ENCODE measurements at places on chromosomes 4 and X. TPM values are rescaled to one million over a fixed set of nuclear protein-coding genes. Genes with fewer than 3 reads are reported as not detected.

RGN gene
- not detected for total RNA-seq

CHRDL1 gene
- total RNA-seq, result not detected

GPR173 gene
- total RNA-seq, result not detected

DNAJB14 gene
- total RNA-seq, result 20.7 TPM

KLKB1 gene
- total RNA-seq, result not detected

SHROOM4 gene
- not detected for total RNA-seq

ITIH6 gene
- total RNA-seq, result not detected

KIF4A gene
- 24.2 TPM for total RNA-seq

MAGEA11 gene
- not detected for total RNA-seq

REPS2 gene
- 0.32 TPM for total RNA-seq

DDX60 gene
- 4.2 TPM for total RNA-seq

SMR3A gene
- total RNA-seq, result not detected

UNC5C gene
- total RNA-seq, result not detected

USP17L27 gene
- total RNA-seq, result not detected

ZCCHC18 gene
- 0.25 TPM for total RNA-seq

SULT1E1 gene
- total RNA-seq, result not detected

ZIC3 gene
- not detected for total RNA-seq

KLHL4 gene
- total RNA-seq, result 3.5 TPM

MAGEC1 gene
- 0.02 TPM for total RNA-seq

TNIP3 gene
- total RNA-seq, result 0.22 TPM

TLL1 gene
- 0.30 TPM for total RNA-seq

MID1 gene
- 51.9 TPM for total RNA-seq

MAGEA2 gene
- not detected for total RNA-seq

FAM241A gene
- total RNA-seq, result 1.4 TPM

GYG2 gene
- total RNA-seq, result 3.6 TPM

HMX1 gene
- 0.16 TPM for total RNA-seq

CLDN34 gene
- total RNA-seq, result not detected

CRMP1 gene
- total RNA-seq, result 2.5 TPM

PAGE2B gene
- total RNA-seq, result not detected

PDZD4 gene
- 3.8 TPM for total RNA-seq

PCDH19 gene
- 0.02 TPM for total RNA-seq

TMPRSS11B gene
- not detected for total RNA-seq

GPC4 gene
- not detected for total RNA-seq

GRIPAP1 gene
- 22.1 TPM for total RNA-seq

TBC1D9 gene
- total RNA-seq, result 8.4 TPM

LRCH2 gene
- total RNA-seq, result 0.02 TPM

TMEM31 gene
- not detected for total RNA-seq

OCIAD1 gene
- total RNA-seq, result 122 TPM

DHRSX gene
- 43.6 TPM for total RNA-seq

KCNE5 gene
- 0.14 TPM for total RNA-seq

PROM1 gene
- total RNA-seq, result 0.34 TPM

SH3RF1 gene
- total RNA-seq, result 11.2 TPM
